ENCODE measurements at places on chromosomes 6 and 20. TPM values are rescaled to one million over a fixed set of nuclear protein-coding genes. Genes with fewer than 3 reads are reported as not detected.

The ENPP5 gene
- 0.26 TPM for total RNA-seq

The MAFB gene
- total RNA-seq: 1.3 TPM

- peak; percentile 85 for DNase-seq
These were observed at the start of gene PHF20 for GRCh38 chr20:35771689-35772562. Gene PHF20 (plus strand): TSS chr20:35772015. CDS start chr20:35801523, 29,508 bp downstream.

DNA sequence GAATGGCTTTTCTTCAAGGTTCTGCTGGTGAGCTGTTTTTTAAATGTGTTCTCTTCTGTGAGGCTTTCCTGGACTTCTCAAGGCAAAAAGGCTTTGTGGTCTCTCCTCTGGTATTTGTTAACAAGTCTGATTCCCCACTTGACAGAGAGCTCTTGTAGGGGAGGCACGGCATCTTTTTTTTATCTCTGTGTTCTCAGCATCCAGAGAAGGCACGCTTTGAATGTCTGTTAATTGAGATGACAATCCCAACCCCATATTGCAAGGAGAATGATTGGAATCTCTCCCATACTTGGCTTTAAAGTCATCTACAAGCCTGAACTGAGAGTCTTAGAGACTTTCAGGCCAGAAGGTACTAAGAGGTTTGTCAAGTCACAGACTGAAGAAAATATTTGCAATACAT, 22.6 kb downstream of the EDN1 start:
- DNase-seq: no peak

DNA sequence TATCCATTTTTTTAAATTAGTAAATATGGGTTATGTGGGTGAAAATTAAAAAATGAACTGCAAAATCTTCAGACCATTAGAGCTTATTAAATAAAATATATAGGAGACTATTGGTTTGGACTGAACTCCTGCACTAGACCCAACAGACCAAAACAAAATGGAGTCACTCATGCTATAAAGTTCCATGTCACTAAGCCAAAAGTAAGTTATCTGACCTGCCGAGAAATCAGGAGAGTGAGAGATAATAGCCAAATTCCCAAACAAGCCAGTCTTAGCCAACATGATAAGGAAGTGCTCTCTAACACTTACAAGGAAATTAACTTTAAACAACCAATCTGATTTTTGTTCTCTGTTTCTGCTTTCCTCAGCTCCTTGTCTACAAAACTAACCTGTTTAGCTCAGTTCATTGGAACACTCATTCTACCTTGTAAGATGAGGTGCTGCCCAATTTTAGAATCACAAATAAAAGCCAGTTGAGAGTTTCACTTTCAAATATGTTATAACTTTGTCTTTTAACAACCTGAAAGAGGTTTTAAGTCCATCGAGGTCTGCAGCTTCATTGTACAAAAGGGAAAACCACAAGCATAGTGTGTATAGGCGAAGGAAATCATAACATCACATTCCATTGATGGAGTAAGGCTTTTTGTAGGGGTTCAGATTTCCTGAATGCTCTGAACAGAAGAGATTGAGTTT, 220.5 kb downstream of the TENT5A start:
- no peak for DNase-seq

Measured in bronchial epithelial cell (primary cell).